ENCODE measurements at places on chromosomes 4 and X. TPM values are rescaled to one million over a fixed set of nuclear protein-coding genes. Genes with fewer than 3 reads are reported as not detected.

- no peak for DNase-seq
These were observed 54.2 kb upstream of the SPANXN3 start for GRCh38 chrX:143571521-143571920.

DNA sequence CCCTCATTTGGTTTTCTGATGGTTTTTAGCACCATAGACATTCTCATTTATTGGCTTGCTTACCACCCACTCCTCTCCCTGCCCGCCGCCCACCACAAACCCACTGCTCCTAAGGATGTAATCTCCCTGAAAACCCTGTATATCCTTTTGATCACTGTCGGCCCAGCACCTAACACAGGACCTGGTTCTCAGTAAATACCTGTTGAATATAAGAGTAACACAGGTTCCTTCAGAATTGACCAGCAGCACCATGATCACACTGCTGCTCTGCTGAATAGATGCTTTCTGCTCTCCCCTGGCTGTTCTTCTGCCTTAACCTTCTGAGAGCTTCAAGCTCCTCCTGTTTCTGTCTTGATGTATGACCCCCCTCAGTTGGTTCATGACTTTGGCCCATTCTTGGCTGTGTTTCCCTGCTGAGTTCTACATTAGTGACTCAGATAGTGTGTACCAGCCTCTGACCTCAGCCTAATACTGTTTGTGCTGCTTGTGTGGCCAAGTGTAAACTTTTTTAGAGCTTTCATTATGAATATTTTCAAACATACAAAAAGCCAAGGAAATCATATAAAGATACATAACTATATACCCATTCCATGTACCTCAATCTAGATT, 265.3 kb downstream of the FRMPD4 start:
- no peak for DNase-seq

- peak; percentile 50 for DNase-seq
These were observed 54.6 kb upstream of the RAPGEF2 start for GRCh38 chr4:159048166-159048886.

- DNase-seq: no peak
These were observed 30.5 kb upstream of the RBPJ start for GRCh38 chr4:26290321-26290720.

DNA sequence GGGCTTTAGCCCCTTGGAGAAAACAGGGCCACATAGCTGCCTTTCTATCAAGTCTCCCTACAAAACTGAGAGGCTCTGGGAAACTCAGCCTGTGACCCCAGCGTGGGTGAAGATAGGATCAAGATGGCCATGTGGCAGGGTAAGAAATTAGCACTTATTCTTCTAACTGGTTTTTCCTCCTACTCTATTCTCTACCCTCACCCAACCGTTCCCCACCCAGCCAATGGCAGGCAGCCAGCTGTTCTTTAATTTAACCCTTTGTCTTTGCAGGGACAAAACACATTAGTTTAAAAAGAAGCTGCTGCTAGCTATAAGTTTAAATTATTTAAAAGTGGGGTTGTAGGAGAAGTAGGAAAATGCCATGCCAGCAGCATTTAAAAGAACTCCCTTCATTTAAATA, 2.8 kb downstream of the CLCN5 start:
- no peak for DNase-seq

DNA sequence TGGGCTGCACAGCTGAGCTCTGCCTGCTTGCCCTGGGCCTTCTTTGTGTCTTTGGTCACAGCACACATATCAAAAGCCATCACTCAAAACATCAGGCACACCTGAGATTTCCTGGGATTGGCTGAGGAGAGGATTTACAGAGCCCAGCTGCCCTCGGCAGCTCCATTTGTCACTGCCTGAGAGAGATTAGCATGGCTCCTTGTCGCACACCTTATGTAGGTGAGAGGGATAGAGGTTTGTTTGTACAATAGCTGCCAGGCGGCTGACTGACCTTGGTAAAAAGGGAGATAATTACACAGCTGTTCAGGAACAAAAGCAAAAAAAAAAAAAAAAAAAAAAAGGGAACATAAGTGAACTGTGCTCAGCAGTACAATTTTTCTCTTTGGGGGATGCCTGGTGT, 63.2 kb downstream of the MGST2 start:
- no peak for DNase-seq

DNA sequence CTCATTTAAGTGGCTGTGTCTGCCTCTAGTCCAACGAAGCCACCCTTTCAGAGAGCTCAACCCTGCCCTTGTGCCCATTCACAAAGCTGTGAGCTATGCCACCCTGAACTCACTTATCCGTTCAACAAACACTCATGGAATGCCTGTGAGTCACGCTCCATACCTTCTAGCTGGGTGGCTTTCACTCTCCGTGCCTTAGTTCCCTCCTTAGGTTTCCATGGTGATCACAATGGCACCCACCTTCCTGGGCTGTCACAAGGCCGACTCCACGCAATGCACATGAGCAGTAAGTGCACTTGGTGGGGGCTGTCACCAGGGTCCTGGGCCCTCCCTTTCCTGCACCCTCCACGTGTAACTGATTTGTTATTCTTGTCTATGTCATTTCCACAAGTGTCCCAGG, 37.2 kb upstream of the PPP2R2C start:
- DNase-seq: no peak

The GATA1 gene
- 0.76 TPM for polyA plus RNA-seq

GRCh38 chrX:103099691-103100090, 6.7 kb upstream of the NXF3 start:
- DNase-seq: no peak

The SERTM2 gene
- 0.04 TPM for polyA plus RNA-seq

DNA sequence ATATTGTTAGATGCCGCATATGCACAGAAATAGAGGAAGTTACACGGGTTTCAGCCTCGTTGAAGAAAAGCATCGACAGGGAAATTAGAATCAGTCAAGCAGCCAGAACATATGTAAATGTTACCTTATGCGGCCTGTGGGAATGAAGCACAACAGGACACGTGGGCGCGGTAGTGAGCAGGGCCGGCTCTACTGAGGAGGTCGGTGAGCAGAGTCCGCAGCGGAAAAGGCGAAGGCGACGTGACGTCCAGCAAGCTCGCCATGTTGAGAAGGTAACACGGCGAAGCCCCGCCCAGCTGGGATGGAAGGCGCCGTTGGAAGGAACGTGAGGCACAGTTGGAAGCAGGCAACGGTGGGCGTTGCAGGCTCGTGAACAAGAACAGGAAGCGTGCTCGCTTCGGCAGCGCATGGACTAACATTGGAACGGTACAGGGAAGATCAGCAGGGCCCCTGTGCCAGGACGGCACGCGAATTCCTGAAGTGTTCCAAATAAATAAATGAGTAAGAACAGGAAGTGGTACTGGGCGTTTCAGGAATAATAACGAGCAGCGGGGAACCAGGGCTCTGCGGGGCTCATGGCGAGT, 54.6 kb downstream of the MTNR1A start:
- DNase-seq: no peak

DNA sequence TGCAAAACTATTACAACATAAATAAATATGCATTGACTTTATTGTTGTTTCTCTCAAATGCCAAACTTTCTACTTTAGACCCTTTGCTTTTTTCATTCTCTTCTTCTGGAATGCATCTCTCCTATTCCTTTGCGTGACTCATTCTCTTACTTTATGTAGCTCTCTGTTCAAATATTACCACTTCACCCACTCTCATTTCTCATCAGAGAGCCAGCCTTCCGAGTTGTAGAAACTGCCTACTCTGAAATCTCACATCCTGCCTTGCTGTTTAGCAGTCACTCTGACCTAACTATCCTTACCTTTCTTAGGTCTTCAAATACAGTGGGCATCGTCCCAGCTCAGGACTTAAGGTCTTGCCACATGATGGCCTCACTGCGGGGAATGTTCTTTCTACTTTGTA, 143.5 kb downstream of the GALNTL6 start:
- no peak for DNase-seq

DNA sequence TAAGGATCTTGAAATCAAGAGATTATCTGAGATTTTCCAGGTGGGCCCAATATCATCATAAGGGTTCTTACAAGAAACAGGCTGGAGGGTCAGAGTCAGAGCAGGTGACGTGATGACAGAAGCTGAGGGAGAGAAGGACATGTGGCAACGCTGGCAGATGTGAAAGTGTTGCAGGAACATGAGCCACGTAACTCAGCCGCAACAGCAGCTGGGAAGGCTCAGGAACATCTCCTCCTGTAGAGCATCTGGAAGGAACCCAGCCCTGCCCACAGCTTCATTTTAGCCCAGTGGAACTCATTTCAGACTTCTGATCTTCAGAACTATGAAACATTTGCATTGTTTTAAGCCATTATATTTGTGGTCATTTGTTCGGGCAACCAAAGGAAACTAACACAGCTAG, 156.3 kb upstream of the VEGFC start:
- no peak for DNase-seq

DNA sequence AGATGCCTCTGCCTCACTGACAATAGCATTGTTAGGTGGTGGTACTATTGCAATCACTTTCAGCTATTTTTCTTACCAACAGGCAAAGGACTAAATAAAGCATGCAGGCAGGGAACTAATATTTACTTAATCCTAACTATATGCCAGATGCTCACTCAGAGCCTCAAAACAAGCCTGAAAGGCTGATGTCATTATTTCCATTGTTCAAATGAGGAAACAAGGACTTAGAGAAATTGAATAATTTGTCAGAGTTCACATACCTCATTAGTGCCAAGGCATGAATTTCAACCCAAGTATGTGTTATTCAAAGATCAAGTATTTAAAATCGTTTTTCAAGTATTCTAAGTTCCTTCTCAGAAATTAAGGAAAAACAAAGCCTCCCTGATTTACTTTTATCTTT, 374.9 kb upstream of the TECRL start:
- no peak for DNase-seq

The SPARCL1 gene
- 27.1 TPM for polyA plus RNA-seq

DNA sequence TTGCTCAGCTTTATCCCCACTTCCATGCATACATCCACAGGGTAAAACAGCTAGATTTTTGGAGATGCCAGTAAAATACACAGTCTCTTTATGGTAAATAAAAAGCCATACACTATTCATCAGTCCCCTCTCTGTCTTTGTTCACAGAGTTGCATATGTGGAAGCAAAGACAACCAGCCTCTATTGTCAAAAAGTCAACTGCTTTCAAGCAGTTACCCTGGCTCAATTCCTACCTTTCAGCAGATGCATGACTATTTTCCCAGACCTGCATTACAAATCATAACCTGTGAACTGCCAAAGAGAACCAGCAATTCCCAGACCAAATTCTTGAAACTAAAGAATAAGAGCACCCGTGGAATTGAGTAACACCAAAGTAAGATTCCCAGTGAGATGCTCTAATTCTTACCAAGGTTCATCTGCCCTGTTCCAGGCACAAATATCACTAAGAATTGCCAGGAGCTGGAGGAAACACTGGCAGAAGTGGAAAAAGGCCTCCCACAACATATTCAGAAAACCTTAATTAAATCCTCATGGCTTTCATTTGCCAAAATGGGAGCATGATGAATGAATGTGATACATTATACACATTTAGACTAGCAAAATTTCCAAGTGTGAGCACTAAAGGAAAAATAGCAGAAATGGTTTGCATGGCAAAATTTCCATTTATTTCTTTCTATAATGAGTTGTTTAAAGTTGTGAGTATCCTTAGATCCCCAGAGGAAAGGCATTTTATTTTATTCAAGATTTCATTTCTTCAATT, 391.2 kb upstream of the ADGRL3 start:
- no peak for DNase-seq

Measured in left renal pelvis (tissue), 4 donors.